NCI-H82 (cell line): ENCODE measurements at places on chromosomes 4 and X.

GRCh38 chr4:182085051-182085480, 158.1 kb upstream of the TENM3 start:
- DNase-seq, result no peak

DNA sequence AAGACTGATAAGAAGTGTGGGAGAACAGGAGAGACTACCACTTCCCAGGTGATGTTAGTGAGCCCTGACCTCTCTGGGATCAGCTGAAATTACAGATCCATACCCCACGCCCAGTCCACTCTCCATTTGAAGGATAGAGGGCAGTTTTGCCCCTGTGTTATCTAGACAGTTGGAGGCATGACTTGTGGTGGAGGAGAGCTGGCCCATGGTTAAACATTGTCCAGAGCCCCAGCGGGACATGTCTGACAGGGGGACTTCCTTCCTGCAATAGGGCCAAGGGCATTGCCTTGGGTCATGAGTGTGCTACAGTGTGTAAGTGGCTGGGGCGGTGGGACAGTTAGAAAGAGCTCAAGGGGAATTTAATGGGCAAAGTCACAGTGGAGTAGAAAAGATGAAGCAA, 181.1 kb downstream of the MID1IP1 start:
- no peak for DNase-seq

DNA sequence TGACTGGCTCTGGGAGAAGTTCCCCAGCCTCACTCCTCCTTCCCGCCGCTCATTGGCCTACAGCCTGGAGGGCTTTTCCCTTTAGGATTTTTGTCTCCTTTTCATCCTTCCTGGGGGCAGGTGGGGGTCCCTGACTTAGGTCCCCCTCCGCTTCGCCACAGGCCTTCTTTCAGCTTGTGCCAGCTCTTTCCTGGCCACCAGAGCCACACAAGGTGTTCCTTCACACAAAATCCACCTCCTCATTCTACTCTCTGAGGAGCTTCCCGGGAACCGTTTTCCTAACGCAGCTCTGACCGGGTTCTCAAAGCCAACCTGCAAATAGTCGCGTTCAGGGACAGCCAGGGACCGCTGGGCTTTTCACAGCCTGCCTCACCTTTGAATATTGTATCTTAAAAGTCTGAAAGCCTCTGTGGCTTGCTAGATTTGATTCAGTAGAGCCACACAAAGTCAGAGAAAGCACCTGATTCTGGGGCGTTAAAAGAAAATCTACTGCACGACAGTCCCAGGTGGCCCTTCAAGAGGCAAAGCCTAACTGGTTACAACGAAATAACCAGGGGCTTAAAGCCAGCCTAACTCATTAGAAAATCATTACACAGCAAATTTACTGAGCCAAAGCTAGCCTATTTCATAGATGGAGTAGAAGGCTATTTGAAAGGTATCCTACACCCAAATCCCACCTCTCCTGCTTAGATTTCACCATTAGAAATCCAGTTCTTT, 731 bp upstream of the GPC3 start:
- DNase-seq, result no peak

DNA sequence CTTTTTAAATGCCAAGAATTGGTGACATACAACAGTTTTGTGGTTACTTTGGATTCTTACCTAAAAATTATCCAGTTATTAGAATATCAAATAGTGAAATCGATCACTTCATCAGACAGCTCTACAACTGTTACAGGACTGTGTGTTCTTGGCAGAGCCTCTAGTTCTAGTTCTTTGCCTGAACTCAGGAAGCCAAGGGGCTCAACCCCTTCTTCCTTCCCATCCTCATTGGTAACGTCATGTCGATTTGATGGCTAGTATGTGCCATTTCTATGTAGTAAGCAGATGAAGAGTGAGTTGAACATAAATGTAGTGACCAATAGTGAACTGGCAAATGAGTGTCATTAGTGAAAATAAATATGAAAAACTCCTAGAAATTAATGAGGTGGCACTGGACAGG, 59.4 kb upstream of the LIMCH1 start:
- DNase-seq, result no peak

DNA sequence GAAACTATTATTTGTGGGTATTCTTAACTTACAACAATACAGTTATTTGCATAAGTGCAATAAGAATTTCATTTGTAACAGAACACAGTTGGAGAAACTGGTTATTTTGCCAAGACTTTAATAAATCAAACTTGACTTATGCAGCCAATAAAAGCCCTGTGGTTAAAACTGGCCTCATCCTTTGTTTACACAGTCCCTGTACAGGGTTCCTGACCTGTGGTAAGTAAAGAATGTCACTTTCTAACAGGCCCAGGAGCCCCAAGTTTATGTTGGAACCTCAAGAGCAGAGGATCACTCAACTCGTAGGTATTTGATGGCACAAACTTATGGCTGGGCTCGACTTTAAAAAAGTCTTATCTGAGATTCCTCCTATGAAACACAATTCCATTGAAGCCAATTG, 88.6 kb upstream of the PTCHD1 start:
- no peak for DNase-seq

- DNase-seq, result no peak
Observed at GRCh38 chr4:151862766-151863165, 102.0 kb upstream of the GATB start.

DNA sequence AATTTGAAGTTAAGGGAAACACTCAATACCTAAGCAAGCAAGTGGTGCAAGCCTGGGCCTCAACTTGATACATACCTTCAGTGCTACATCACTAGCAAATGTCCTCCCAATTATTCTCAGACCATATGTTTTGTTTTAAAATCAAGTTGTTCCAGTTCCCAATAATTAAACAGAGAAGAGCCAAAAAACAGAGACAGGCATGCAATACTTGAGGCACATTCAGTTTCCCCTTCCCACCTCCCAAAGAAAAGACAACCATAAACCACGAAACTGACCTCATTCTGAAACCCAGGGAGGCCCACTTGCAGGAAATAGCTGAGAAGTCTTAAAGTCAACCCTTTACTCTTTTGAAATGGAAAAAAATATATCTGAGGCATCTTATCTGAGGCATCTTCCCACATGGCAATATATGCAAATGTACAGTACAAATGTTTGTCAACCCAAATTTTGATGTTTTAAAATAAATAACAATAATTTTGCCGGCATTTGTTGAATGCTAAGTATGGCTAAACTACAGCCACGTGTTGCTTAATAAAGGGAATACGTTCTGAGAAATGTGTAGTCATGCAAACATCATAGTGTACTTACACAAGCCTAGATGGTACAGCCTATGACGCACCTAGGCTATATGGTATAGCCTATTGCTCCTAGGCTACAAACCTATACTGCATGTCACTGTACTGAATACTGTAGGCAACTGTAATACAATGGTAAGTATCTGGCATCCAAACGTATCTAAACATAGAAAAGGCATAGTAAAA, 147.5 kb downstream of the TSPAN5 start:
- no peak for DNase-seq

GRCh38 chr4:58732973-58733372, 1622.8 kb upstream of the IGFBP7 start:
- DNase-seq, result peak; percentile 3

DNA sequence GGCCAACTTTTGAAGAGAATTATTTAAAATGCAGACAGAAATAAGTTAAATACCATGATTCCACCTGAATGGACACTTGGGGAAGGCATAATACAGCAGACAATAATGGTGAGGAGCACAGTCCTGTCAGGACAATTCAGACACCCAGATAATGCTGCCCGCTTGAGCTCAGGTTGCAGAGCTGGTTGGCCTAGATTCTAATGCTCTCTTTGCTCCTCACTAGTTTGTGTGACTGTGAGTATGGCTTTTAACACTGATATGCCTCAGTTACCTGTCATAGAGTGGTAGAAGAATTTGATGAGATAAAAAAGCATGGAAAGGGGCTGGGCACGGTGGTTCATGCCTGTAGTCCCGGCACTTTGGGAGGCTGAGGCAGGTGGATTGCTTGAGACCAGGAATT, 62.1 kb downstream of the SH3KBP1 start:
- no peak for DNase-seq

DNA sequence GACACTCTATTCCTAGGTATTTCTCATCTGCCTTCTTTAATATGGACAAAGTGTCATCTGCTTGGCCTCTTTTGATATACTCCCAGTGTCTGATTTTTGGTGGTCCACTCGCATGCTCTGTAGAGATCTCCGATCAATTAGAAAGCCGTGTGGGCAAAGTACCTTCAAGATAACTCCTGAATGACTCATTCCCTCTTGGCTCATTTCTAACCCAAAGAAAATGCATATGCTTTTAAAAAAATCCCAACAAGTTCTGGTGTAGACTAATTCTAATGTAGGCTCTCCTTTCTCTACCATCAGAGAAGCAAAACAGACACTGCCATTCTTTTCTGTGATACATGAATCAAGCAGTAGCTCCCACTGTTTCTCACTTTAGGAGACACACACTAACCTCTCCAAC, 714.9 kb upstream of the ADGRL3 start:
- no peak for DNase-seq

- peak; percentile 89 for DNase-seq
Observed at GRCh38 chr4:133124746-133125145, 24.3 kb upstream of the PCDH10 start.

GRCh38 chrX:154649503-154650220, 3.7 kb downstream of the CTAG2 start:
- no peak for DNase-seq

DNA sequence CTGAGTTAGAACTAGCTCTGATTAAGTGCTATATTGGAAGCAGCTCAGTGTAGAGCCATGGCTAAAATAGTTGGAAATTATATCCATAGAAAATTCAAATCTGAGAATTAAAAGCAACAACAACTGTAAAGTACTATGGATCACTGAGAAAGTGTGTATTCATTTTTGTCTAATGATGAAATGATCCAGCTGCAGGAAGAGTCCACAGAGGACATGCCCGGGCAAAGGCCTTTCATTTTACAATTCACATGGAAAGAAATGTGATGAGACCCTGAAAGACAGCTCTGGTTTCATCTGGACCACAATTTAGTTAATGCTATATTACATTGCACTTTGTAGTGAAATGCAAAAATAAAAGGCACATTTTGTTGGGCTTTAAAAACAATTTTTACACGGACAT, 196.8 kb upstream of the FAT1 start:
- no peak for DNase-seq

GRCh38 chrX:18885328-18886004, 98.4 kb downstream of the PHKA2 start:
- no peak for DNase-seq

DNA sequence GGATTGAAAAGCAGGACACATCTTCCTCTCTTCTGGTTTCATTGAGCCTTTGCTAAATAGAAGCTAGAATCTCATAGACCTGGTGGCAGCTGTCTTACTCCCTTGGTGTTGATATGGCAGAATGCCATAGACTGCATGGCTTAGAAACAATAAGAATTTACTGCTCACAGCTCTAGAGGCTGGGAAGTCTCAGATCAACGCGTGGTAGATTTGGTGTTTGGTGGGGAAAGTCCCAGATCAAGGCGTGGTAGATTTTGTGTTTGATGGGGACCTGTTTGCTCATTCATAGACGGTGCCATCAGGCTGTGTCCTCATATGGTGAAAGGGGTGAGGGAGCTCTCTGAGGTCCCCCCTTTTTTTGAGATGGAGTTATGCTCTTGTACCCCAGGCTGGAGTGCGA, 57.6 kb upstream of the PPP2R3B start:
- no peak for DNase-seq

DNA sequence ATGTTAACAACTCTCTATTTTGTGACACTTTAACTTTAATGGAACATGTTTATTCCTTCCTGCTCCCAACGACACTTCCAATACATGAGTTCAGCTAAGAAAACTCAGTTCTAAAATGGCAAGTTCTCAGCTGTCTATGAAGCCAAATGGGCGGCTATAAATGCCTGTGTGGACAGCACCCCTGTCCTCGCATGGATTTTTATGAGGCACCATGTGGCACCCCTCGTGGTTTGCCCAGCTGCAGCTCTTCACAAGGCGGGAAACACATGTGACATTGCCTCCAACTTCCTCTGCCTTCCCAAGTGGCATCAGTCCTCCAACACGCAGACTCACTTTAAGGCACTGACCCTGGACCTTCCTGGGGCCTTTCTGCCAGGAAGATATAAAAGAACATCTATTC, 48.0 kb downstream of the SH3RF1 start:
- DNase-seq, result no peak

GRCh38 chr4:159104694-159105414, 2.0 kb downstream of the RAPGEF2 start:
- DNase-seq, result peak; percentile 71

- DNase-seq, result no peak
Observed at GRCh38 chrX:28487818-28488217, 99.4 kb upstream of the IL1RAPL1 start.

DNA sequence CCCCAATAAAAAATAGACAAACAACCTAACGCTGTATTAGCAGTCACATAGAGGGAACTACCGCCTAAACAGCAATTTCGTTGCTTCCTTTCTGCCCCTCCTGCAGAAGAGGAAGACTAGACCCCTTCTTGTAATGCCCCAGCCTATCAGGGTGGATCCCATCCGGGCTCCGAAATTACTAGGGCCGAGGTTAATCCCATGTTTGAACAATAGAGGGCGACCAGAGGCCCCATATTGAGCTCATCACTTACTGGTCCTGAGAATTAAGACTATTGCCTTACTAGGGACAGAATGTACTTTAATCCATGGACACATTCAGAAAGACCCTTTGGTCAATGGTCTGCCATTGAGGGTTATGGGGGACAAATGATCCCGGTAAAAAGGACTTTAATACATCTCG, 11.8 kb upstream of the ZNF630 start:
- DNase-seq, result peak; percentile 85

DNA sequence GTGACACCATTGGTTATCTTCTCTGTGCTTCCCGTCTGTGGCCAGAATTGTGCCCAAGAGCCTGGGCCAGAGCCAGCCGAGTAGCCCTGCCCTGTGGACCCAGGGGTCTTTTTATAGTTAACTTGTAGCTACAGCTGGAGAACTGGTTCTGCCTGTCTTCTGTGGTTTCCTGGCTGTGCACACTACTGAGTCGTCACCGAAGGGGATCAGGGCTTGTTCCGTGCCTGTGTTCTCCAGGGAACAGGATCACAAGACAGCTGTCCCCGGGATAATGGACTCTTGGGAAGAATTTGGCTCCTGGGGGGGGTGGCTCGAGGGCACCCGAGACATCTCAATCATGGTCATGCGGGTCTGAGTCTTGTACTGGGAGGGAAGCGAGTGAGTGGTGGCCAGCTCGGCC, 22.1 kb upstream of the OPN1LW start:
- peak; percentile 14 for DNase-seq

- DNase-seq, result no peak
Observed at GRCh38 chr4:17884063-17884462, 73.3 kb downstream of the NCAPG start.

- DNase-seq, result no peak
Observed at GRCh38 chrX:11481035-11481434, 184.7 kb downstream of the ARHGAP6 start.

- no peak for DNase-seq
Observed at GRCh38 chr4:161486461-161486860, 677.3 kb downstream of the FSTL5 start.

DNA sequence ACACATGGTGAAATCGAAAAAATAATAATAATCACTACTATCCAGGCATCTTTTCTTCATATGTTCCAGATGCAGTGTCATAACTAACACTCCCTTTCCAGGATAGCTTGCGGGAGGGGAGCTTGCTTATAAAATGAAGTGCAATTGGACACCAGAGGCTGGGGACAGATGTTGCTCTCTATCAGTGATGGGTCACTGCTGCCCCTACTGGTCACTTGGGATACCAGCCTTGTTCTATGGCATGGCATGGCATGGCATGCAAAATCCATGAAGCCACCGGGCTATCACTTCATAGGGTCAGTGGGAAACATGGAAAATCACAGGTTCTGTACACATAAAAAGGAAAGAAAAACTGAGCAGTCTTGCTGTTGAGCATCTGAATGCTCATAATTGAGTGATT, 168.1 kb downstream of the GLRA2 start:
- DNase-seq, result peak; percentile 76

GRCh38 chr4:183905081-183905592, at the start of gene STOX2:
STOX2 (plus strand) TSS chr4:183905307; CDS start chr4:183906791, 1,484 bp downstream.
- DNase-seq, result peak; percentile 71
